NCI-H1092 (cell line): ENCODE measurements at places on chromosomes 3 and 15.

- no peak for DNase-seq
Observed at GRCh38 chr3:195823280-195823679, 11.6 kb upstream of the MUC4 start.

DNA sequence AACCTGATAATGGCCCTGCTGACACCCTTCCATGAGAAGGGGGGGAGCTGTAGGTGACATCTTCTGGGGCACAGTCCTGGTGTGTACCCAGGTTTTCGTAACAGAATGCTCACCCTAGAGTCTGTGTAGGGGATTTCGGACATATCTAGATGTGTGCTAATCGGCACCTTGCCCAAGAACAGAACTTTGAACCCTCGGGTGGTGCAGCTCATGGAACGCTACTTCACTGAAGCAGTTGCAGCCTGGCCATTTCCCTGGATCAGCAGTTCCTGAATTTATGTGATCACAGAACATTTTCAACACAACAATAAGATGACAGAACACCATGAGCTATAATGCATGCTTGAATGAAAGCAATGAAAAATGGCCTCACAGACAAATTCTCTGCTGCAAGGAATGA, 57.5 kb upstream of the MUC13 start:
- DNase-seq = no peak

GRCh38 chr3:144294659-144295538, 323.3 kb downstream of the DIPK2A start:
- DNase-seq = no peak

DNA sequence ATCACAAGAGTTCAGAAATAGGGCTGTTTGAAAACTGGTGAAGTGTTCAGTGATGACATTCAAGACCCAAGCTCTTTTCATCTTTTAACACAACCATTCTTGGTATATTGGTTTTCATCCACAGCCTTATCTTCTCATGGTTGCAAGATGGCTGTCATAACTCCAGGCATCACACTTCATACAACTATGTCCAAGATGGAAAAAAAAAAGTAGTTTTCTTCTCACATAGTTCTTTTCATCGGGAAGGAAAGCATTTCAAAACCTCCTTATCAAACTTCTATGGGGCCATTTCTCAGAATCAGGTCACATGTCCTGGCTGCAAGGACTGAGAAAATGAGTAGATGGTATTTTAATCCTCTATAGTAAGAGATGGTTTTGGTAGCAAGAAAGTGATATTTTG, 21.1 kb upstream of the MFSD1 start:
- DNase-seq = no peak

GRCh38 chr3:154059833-154060232, 61.4 kb upstream of the ARHGEF26 start:
- no peak for DNase-seq

DNA sequence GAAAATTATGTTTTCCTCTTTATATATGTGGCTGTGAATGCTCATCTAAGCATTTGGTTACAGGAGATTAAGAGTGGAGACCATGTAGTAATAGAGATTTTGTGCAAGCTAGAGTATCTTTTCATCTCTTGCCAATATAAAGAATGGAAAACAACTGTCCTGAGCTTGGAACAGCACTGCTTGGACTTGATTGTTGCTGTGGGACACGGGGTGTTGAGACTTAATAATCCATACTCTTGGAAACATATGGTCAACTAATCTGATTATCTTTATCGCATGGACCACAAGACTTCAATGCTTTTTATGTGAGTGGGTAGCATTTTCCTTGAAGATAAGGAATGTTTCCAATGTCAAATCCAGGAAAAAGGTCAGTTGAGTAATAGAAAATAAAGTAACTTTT, 806.3 kb downstream of the DIPK2A start:
- no peak for DNase-seq

GRCh38 chr15:67202091-67202490, 52.4 kb downstream of the AAGAB start:
- DNase-seq = no peak

DNA sequence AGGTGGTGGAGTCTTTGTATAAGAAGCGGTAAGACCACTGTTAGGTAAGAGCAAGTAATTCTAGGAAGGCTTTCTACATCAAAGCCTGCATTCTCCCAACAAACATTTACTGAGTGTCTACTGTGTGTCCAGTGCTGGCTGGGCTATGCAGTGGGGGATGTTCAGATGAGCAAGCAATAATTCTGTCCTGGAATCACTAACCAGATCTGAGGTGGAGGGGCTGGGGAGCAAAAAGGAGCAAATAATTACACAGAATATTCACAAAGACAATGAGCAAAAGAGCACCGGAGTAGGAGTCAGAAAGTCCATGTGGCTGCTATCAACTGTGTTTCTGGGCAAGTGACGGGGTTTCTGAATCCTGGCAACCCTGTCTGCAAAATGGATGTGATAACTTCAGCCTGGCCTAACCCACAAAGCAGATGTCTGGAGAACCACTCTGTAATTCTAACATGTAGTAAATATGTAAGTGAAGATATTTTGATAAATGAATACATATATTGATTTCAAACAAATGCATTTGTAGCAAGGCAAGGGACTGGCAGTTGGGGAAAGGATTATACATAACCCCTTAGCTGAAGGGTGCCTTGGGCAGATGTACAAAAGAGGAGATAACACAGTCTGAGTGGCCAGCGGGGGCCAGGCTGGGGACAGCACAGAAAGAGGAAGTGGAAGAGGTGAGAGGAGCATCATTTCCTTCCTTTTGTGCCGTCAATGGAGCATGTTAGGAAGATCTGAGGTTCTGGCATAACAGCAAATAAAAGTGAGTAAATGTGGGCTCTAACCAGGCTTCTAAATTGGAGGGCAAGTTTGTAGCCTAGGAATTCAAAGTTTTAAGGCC, 28.8 kb downstream of the CYP8B1 start:
- no peak for DNase-seq
